ENCODE measurements at places on chromosomes 7 and 10.

DNA sequence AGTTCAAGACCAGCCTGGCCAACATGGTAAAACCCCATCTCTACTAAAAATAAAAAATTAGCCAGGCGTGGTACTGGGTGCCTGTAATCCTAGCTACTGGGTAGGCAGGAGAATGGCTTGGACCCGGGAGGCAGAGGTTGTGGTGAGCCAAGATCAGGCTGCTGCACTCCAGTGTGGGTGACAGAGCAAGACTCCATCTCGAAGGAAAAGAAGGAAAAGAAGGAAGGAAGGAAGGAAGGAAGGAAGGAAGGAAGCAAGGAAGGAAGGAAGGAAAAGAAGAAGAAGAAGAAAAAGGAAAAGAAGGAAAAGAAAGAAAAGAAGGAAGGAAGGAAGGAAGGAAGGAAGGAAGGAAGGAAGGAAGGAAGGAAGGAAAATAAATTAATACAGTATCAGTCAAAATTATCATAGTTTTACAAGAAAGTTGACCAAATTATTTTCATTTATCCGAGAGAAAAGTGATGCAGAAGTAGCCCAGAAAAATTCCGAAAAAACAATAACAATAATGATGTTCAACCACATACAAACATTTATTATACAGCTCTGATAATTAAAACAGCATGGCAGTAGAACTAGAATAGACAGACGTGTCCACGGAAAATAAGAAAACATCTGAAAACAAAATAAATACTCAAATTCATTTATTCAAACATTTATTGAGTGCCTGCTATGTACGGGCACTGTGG lies 292.4 kb upstream of the MKLN1 start:
- no peak for DNase-seq

DNA sequence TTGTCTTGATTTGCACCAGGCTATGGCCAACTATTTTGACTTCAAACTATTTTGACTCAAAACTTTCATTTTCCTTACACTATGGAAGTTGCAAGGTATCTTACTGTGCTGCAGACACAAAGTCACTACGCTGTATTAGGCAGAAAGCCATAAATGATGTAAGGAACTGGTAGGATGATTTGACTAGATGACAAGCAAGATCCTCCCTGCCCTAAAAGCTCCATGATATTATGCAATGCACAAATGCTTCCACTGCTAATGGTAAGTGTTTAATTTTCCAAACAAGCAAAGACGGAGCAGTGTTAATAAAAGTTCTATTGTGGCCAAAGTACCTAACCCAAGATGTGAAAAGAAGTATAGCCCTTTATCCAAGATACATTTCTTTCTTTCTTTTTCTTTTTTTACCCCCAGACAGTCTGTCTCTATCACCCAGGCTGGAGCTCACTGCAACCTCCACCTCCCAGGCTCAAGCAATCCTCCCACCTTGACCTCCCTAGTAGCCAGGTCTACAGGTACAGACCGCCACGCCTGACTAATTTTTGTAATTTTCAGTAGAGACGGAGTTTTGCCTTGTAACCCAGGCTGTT lies 98.2 kb downstream of the ANK3 start:
- peak; percentile 64 for DNase-seq

GRCh38 chr7:105003872-105004510 lies 10.0 kb upstream of the KMT2E start:
- DNase-seq = no peak

GRCh38 chr7:122676466-122676865 lies 22.5 kb downstream of the RNF133 start:
- DNase-seq = no peak

DNA sequence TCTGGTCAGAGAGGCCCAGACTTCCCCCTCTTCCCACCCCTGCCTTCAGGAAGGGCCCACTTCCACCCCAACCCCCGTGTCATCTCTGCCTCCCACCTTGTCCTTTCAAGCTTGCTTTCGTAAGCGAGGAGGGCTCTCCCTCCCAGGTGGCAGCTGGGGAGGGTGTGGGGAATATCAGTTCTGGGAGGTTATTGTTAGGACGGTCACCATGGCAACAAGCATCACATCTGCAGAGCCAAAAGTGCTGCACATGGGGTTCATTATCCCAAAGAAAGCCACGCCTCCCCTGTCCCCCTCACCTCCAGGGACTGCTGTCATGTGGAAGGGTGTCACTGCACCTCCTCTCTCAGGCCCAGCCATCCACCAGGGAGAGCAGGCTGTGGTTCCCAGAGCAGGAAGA lies 2.6 kb upstream of the CAMK2B start:
- no peak for DNase-seq

DNA sequence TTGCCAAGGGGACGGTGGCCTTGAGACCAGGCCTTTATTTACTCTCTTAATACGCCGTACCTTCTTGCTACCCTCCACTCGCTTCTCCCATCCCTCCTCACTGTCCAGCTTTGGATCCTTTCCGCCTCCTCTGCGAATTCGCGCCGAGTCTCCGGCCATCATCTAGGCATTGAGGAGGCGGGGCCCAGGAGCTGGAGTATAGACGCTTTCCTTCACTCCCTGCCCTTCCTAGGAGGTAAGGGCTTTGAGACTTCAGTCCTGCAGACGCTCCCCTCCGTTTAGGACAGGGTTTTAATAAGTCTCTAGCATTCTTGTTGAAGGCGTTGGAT lies 538 bp downstream of the TFAM start:
- DNase-seq = peak; percentile 7

GRCh38 chr10:110706690-110707098 lies 62.6 kb downstream of the RBM20 start:
- DNase-seq = peak; percentile 93

DNA sequence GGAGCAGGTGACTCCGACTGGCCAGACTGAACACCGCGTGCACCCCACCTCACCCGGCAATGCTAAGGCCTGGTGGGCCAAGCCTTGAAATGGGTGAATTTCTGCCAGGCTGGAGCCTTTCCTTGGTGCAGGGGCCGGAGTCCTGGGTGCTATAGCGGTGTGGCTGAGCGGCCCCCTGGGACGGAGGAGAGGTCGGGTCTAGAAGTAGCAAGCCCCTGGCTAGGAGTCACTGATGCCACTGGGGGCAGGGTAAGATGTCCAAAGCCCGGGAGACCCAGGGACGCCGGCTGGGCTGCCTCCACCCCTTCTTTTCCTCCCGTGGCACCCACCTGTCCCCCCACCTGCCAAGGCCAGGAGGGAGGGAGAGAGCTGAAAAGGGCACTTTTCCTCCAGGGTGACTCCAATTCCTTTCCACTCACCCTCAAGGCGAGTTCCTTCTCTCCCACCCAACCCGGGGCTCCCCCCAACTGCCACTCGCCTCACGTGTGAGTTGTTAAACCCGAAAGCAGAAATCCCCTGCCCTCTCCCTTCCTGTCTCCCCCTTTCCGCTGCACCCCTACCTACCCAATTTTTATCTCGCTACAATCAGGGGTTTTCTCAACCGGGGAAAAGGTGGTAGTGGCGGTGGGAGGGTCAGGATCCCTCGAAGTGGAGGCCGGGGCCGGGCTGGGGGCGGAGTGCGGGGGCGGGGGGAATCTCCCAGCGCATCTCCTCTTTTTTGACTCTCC lies 6.0 kb upstream of the GATA3 start:
- no peak for DNase-seq

DNA sequence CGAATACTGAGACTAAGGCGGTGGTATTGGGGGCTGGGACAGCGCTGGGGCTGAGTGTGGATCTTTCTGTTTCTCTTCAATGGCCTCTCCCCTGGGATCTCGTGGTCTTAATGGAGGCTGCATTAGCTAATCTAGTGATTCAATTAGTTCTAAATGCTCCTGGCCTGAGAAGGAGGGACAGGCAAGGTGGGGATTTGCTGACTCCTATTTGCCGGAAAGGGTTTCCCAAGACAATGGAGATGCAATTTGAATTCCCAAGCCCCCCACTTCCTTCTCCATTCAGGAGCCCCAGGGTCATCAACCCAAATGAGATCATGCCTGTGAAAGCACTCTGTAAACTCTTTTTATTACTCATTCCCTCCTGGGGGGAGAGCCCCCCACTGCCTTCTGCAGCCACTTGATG lies 111.7 kb upstream of the PLXNA4 start:
- no peak for DNase-seq

GRCh38 chr10:80415734-80416478 lies 7.6 kb downstream of the PRXL2A start:
- no peak for DNase-seq

DNA sequence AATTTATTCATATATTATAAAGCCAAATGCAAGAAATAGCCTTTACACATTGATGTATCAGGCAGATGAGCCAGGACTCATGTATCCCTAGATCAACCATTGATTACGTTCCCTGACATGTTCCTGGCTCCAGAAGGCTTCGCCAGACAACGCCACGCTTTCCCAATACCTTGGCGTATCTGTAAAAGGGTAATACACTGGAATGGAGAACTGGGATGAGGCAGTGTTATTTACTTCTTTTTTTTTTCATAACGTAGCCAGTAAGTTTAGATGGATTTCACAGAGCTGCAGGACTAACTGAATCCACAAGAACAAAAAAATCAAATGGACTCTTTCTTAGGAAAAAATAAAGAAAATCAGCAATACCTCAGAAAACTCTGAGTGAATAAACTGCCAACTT lies 588.1 kb upstream of the SEMA3D start:
- no peak for DNase-seq

- no peak for DNase-seq
These were observed 68.4 kb downstream of the PPP1R3C start for GRCh38 chr10:91564508-91564907.

DNA sequence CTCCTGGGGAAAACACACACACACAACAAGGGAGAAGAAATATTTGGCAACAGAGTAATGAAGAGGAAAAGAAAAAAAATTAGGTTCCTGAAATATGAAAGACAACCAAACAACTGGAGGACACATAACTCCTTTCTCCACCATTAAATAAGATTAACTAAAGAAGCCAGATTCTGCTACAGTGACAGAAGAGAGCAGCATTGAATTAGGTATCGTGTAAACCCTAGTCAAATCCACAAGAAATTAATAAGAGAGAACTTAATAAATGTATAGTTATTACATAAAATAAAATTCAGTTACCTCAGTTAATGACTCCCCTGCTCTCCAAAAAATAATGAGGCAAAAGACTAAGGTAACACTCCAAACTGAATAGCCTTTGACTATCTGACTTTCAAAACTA lies 306.7 kb downstream of the CRPPA start:
- DNase-seq = peak; percentile 47

DNA sequence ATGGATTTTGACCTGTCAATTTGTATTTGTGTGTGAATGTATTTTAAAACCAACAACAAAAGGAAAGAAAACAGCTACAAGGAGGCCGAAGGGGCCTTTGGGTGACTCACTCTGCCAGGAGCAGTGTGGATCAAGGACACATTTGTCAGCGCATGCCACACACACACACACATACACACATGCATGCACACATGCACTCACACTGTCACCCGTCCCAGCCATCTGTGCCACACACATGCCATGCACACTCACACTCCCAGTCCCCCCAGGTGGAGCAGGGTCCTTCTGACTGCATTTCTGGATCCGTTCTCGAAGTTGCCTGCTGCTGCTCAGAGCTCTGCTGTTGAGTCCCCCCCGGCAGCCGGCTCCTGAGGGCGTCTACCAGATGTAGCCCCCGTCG lies 26.0 kb downstream of the SPOCK2 start:
- DNase-seq = peak; percentile 36

- peak; percentile 22 for DNase-seq
These were observed 107.3 kb downstream of the SNX10 start for GRCh38 chr7:26398756-26399509.

- no peak for DNase-seq
These were observed 6.9 kb downstream of the FAM241B start for GRCh38 chr10:69636626-69637605.

DNA sequence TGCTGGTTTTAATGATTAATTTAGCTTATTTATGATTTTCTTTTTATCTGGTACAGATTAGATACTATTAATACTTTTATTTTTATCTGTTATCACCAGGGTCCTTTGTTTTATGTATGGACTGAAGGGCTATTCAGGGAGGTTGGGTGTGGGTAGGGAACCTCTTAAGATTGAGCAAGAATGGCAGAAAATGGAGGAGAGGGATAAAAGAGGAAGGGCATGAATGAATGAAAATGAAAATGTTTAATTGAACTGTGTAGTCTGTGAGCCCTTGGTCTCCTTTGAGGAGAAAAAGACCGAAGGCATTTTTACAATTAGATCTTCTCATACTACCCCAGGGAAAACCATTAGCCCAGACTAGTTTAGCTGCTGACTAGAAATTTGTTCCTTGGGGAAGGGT lies 93.1 kb downstream of the CDK14 start:
- no peak for DNase-seq

- DNase-seq = no peak
These were observed at the start of gene ALOX5 for GRCh38 chr10:45373576-45374349. Gene ALOX5 (plus strand): TSS chr10:45374216. CDS start chr10:45374280, 64 bp downstream.

- DNase-seq = peak; percentile 93
These were observed 38.5 kb upstream of the MKRN1 start for GRCh38 chr7:140517546-140518369.

DNA sequence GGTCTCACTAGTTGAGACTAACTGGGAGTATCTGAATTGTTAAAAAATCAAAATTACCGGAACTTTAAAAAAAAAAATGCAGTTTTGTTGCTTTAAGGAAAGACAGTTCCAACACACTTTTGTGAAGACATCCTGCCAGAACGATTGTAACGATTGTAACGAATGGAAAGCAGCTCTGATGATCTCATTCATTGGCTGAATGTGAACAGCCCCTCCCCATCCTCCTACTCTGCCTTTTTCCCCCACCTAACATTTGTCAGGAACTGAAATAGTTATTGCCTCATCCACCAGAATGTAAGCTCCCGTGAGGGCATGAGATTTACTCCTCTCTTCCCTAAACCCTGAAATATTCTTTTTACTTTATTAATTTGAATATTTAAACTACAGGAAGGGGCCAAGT lies 23.1 kb upstream of the ZC3HAV1L start:
- DNase-seq = peak; percentile 54

GRCh38 chr7:31690935-31691334 lies 3.9 kb downstream of the PPP1R17 start:
- DNase-seq = no peak
